ENCODE measurements at places on chromosomes 6 and 20.

DNA sequence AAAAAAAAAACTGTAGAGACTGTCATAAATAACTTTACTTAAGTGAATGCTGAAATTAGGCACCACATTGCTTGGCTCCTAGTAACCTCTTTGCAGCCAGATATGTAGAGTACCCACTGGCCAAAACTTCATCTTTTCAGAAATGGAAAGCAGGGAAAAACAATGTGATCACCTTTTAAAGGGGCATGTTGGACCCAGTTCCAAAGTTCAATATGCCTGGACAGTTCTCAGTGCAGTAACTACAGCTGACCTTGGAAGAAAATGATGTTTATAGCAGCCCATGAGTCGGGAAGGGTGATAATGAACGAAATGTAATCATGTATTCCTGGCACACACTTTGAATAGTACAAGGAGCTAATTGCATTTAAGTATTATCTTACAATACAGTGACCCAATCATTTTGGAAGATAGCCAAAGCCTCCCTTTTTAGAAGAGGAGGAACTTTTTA is 93.6 kb upstream of the TAB2 start:
- DNase-seq = no peak

- DNase-seq = no peak
These were observed 25.1 kb upstream of the FAM8A1 start for GRCh38 chr6:17574866-17575560.

GRCh38 chr6:24719125-24719971 is at the start of gene C6orf62:
Gene C6orf62, minus strand, starts transcription at chr6:24719154. Its CDS starts 486 bp downstream, at chr6:24718668.
- peak; percentile 67 for DNase-seq

- no peak for DNase-seq
These were observed 29.6 kb downstream of the BACH2 start for GRCh38 chr6:90266905-90267621.

- peak; percentile 40 for DNase-seq
These were observed 999 bp upstream of the PIM1 start for GRCh38 chr6:37168811-37169495.

- DNase-seq = no peak
These were observed 516.8 kb downstream of the BCKDHB start for GRCh38 chr6:80623066-80623815.

GRCh38 chr6:113522376-113522775 is 334.8 kb upstream of the MARCKS start:
- DNase-seq = no peak

DNA sequence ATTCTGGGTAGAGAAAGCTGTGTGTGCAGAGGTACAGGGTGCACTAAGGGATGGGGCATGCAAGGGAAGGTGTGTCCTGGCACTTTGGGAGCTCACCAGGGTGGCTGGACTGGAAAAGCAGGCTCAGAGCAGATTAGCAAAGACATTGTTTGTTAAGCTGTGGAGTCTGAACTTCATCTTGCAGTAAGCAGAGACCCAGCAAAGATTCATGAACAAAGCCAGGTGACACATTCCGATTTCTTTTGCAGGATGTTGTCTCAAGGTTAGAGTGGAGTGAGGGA is 28.8 kb downstream of the DUSP22 start:
- DNase-seq = no peak

DNA sequence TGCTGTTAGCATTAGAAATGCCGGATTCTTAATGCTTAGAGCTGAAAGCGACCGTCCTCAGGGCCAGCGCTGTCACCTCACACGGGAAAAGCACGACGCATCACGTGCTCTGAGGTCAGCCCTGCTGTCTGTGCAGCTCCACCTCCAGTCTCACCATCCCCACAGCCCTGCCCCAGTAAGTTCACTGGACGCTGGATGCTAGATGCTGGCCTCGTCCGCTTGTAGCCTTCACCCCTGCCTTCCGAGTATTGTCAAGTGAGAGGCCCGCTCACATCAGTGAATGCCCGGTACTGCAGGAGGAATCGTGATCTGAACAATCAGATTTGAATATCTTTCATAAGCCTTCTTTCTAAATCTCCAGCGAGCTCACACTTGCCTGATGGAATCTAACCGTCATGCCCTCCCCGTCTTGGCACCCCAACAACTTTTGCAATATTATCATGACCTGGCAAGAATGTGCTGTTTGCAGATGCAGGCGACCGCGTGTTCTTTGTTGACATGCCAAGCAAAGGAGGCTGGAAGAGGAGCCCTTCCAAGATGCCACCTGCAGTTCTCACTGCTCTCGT is 64.9 kb downstream of the DLL1 start:
- DNase-seq = no peak

- DNase-seq = no peak
These were observed 91.0 kb upstream of the MEI4 start for GRCh38 chr6:77561768-77562314.

- no peak for DNase-seq
These were observed 17.3 kb upstream of the TXLNB start for GRCh38 chr6:139308936-139309603.

GRCh38 chr20:44071057-44071456 is 115.9 kb downstream of the JPH2 start:
- no peak for DNase-seq

GRCh38 chr20:9572670-9573069 is 58.3 kb downstream of the LAMP5 start:
- DNase-seq = no peak

GRCh38 chr20:48070991-48071652 is 285.8 kb upstream of the SULF2 start:
- DNase-seq = no peak

DNA sequence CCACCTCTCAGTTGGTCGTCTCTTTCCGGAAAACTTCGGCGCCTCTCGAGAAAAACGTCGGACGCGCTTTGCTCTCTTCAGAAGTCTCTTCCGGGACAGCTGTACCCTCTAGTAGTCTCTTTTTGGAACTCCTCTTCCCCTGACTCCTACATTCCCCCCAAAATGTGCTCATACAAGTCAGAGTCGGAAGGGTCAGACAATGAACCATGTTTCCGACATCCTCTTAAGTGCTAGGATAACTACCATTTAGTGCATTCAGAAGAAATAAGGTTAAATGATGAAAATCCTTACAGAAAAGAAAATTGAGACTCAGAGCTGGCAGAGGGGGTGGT is 476 bp upstream of the TP53RK start:
- DNase-seq = no peak

GRCh38 chr20:5529331-5530148 is 212.8 kb upstream of the PROKR2 start:
- peak; percentile 95 for DNase-seq

GRCh38 chr20:62141397-62142251 is 1.6 kb downstream of the PSMA7 start:
- DNase-seq = peak; percentile 53

- no peak for DNase-seq
These were observed 234.2 kb downstream of the COL12A1 start for GRCh38 chr6:74971633-74972032.

DNA sequence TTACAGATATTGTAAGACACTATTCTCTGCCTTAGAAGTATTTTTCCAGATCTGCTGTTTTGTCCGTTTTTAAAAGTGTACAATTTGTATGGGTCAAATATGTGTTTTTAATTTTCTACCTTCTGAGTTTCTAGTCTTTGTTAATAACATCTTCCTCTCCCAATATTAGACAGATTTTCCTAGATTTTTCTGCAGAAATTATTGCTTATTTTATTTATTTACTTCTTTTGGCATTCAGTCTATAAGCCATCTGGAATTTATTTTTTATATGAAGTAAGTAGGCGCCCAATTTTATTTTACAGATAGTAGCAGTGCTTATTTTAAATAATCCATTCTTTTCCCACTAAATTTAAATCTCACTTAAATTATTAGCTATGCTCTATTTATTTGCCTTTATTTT is 103.1 kb upstream of the PLEKHG1 start:
- DNase-seq = no peak

GRCh38 chr6:5851261-5851757 is 155.4 kb downstream of the NRN1 start:
- DNase-seq = peak; percentile 73

DNA sequence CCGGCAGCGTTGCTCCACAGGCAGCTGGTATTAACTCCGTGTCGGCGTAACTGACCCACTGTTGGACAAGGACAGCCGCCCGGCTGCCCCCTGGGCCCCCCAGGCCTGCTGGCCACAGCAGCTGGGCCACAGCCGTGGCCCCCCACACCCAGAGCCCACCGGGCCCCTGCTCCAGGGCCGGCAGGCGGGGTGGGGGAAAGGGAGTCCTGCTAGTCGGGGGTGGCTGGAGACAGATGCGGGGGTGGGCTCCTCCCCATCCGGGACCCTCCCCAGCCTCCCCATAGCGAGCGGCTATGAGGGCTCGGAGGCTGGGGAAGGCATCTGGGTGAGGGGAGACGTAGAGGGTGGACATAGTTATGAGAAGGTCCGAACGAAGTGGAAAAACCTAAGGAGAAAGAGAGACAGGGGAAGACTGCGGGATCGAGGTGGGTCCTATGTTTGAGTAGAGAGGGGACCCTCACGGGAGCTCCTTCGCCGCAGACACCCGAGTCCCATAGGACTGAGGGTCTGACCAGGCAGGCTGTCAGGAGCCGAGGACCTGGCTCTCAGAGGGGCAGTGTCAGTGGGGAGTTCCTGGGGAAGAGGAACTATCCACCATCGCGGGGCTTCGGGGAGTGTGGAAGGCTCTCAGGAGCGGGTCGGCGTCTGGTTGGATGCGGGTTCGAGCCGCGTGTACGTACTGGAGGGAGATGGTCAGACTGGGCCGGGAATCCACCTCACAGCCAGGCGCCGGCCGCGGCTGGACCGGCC is 511 bp downstream of the VARS1 start:
- DNase-seq = no peak

All from activated CD4-positive, alpha-beta T cell treated with anti-CD3 and anti-CD28 coated beads, Interleukin-2, amount 50 U/mL, for 48 hours (primary cell).